ENCODE measurements at places on chromosomes 7 and 10.

DNA sequence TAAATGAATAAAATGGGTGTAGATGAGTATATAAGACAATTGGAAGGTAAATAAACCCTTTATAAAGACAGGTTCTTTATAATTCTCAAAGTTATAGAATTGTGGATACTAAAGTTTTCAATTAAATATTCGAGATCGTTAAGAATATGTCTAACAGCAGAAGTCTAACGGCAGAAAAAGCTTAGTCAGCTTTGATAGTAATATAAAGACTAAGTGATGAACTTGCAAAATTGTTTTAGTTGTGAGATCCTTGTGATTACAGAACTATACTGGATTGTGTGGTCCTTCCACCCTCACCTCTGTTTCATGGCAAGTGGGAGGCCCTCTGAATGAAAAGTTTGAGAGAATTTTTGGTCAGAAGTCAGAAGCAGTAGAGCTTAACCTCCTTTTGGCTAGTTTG, 2.3 kb downstream of the THNSL1 start:
- no peak for DNase-seq

DNA sequence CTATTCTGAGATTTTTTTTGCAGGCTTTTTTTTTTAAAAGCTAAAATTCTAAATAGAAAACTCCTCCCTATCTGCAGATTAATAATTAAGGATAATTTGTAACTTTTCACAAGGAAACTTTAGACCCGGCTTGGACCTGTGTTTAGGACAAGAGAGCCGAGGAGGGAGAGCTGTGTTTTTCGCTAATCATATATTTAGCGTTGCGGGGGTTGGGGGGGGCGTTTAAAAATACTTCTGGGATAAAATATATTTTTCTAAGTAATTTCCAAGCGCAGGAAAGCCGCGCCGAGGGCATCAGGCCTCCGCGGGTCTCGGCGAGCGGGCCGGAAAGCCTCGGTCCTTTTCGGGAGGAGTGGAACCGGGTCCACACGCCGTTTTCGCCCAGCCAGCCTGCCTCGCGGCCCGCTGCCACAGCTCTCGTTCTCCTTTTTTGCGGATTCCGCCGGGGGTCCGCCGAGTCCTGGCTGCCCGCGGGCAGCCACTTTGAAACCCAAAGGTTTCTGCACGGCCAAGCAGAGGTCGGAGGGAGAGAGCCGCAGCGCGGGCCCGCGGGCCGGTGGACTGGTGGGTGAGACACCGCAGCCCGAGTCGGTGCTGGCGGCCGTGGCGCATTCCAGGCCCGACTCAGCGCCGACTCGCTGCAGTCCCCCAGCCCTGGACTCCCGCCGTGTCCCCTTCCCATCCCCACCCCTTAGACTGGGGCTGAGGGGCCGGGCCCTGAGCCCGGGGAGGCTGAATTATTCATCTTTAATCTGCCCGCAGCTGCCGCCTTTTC, 2.3 kb downstream of the PAX2 start:
- DNase-seq = no peak

- DNase-seq = no peak
These were observed 261.2 kb downstream of the PPP1R3A start for GRCh38 chr7:113657603-113658002.

DNA sequence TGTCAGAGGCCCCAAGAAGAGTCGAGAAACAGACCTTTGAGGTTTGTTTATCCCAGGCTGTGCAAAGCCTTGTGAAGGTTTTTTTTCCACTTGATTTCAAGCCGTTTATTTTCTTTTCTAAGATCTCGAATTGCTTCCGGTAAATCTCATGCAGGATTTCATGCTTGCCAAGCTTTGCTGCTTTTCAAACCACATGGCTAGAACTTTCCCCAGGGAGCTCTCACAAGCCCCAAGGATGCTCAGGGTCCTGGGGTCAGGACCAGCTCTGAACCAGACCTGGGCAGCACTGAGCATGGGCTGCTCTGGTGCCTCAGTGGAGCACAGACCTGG, 48.0 kb upstream of the AQP1 start:
- no peak for DNase-seq

DNA sequence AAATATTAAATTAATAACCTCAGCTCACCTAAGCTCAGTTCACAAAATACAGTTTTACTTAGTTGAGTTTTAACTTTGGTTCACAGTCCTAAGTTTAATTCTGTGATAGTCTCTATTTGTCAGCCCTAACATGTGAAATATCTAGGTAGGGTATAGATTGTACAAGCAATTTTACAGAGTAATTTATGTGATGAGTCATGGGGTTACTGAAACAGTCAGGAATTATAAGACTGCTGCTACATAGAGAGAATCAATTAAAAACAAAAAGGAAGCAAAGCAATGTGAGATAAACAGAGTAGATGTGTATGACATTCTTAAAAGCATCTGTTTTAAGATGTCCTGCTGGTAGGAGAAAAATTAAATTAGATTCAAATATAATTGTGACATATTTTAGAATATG, 1018.2 kb upstream of the KCND2 start:
- no peak for DNase-seq

GRCh38 chr7:151352512-151352911, 10.9 kb downstream of the NUB1 start:
- no peak for DNase-seq

- no peak for DNase-seq
These were observed 158.2 kb downstream of the ARHGAP12 start for GRCh38 chr10:31770307-31770902.
